ENCODE measurements at places on chromosomes 5 and 9. TPM values are rescaled to one million over a fixed set of nuclear protein-coding genes. Genes with fewer than 3 reads are reported as not detected.

DNA sequence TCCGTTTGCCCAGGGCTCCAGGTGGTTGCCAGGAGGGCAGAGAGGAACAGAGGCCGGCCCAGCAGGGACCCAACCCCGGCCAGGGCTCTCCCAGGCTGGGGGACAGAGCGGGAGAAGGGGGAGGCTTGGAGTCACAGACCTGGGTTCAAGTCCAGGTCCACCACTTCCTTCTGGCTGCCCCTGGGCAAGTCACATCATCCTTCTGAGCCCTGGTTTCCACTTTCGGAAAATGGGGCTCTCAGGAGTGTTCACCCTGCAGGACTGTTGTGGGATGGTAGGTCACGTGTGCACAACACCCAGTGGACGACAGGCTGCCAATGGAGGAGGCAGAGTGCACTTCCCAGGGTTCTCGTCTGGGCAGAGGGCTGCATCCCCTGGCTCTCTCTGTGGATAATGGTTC is 245.4 kb downstream of the PBX3 start:
- DNase-seq, result no peak

DNA sequence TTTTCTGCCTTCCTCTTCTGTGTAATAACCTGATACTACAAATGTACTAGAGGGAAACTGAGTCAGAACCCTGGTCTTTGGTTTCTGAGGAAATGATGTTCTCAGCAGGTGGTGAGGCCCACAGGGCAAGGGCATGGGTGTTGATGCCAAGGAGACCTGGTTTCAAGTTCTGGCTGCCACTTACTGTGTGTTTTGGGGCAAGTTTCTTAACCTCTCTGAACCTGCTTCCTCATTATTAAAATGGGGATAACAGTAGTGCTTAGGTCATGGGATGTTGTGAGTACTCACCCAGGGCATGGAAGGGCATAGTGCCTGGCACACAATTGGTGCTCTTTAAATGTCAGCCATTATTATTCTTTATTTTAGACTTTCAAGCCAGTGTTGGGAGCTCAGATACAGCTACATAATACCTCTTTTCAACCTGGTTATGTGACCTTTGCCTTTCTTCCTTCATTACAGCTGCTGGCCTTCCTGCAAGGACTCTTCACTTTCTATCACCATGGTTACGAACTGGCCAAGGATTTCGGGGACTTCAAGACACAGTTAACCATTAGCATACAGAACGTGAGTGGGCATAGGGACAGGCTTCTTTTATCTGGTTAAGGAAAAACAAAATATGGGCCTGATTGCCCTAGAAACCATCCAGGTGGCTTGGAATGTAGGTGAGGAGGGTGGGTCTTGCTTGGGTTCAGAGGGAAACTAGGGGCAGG is 131.5 kb downstream of the ARHGAP26 start:
- no peak for DNase-seq

Gene SOHLH1
- not detected for polyA plus RNA-seq

- no peak for DNase-seq
Observed at GRCh38 chr5:111779922-111780292, 22.9 kb upstream of the NREP start.

DNA sequence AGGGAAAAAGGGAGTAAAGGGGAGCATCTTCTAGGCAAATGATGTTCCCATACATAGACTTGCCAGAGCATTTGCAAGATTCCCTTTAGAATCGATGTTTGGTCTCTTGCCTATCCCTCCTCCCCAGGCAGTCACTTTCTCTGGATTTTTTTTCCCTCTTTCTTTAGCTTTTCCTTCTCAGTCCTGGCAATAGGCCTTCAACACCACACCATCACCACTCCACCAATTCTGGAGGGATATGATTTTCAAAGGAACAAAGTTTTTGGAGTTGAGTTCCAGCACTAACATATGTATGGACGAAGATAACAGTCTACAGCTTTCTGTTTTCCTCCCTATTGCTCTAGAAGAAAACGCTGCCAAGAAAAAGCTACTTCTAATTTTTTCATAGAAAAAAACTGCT is 377.4 kb downstream of the PDE4D start:
- DNase-seq, result no peak

- peak; percentile 83 for DNase-seq
Observed at GRCh38 chr9:27414220-27414761, 109.8 kb upstream of the IFNK start.

DNA sequence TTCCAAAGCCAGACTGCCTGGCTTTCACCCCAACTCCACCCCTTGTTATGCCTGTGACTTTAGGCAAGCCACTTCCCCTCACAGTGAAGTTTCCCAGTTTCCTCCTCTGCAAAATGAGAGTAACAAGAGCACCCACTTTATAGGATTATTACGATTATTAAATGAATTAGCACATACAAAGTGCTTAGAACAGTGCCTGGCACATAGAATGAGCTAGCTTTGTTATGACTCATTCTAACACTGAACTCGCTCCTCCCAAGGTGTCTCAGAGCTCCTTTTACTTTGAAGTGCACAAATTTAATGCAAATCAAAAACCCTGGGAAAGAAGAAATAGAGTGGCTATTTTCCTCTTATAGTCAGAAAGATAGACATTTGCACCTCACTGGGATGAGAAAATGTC is 34.3 kb downstream of the DNAH5 start:
- no peak for DNase-seq

GRCh38 chr9:18485714-18486113 is 11.8 kb downstream of the ADAMTSL1 start:
- DNase-seq, result no peak

- no peak for DNase-seq
Observed at GRCh38 chr9:127980060-127980705, 606 bp downstream of the EEIG1 start.

- DNase-seq, result no peak
Observed at GRCh38 chr9:6631207-6631512, 14.4 kb downstream of the GLDC start.

- DNase-seq, result no peak
Observed at GRCh38 chr5:582936-583635, 29.1 kb upstream of the CEP72 start.

Gene ARHGEF37
- 5.3 TPM for polyA plus RNA-seq

Gene DBH
- polyA plus RNA-seq, result 0.90 TPM

- DNase-seq, result no peak
Observed at GRCh38 chr9:107571148-107571547, 81.6 kb upstream of the KLF4 start.

Gene WHRN
- 12.4 TPM for polyA plus RNA-seq

- DNase-seq, result no peak
Observed at GRCh38 chr9:133842721-133843227, 104.6 kb upstream of the SARDH start.

Gene CCNJL
- polyA plus RNA-seq, result 8.2 TPM
